Upper lobe of right lung (tissue), 1 donor: ENCODE measurements at places on chromosomes 16 and 17. TPM values are rescaled to one million over a fixed set of nuclear protein-coding genes. Genes with fewer than 3 reads are reported as not detected.

The ABCA9 gene
- 11.1 TPM for total RNA-seq

GRCh38 chr16:31458073-31458843, 1.0 kb upstream of the ARMC5 start:
- peak overlapping the region; percentile 100 for H3K27ac ChIP-seq
- peak; percentile 85 for DNase-seq
- H3K27me3 ChIP-seq: no peaks in the 10 kb centered on the region
- peaks cover 14% of the 10 kb centered on the region for H3K36me3 ChIP-seq
- H3K4me3 ChIP-seq: peak overlapping the region; percentile 94

DNA sequence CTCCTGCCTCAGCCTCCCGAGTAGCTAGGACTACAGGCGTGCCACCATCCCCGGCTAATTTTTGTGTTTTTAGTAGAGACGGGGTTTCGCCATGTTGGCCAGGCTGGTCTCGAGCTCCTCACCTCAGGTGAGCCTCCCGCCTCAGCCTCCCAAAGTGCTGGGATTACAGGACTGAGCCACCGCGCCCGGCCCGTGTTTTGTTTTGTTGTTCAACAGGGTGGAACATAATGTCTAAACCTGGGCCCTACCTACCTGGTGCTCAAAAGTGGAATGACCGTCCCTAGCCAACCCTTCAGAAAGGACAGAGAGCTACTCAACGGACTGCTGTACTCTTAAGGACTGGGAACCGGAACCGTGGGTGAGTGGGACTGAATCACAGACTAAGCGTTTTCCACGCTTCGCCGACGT, 772 bp upstream of the KIF22 start:
- H3K36me3 ChIP-seq: no peaks in the 10 kb centered on the region
- peak; percentile 76 for DNase-seq
- H3K4me1 ChIP-seq: peaks cover 23% of the 10 kb centered on the region
- H3K27ac ChIP-seq: peak overlapping the region; percentile 92
- H3K27me3 ChIP-seq: no peaks in the 10 kb centered on the region
- peak overlapping the region; percentile 93 for H3K4me3 ChIP-seq

DNA sequence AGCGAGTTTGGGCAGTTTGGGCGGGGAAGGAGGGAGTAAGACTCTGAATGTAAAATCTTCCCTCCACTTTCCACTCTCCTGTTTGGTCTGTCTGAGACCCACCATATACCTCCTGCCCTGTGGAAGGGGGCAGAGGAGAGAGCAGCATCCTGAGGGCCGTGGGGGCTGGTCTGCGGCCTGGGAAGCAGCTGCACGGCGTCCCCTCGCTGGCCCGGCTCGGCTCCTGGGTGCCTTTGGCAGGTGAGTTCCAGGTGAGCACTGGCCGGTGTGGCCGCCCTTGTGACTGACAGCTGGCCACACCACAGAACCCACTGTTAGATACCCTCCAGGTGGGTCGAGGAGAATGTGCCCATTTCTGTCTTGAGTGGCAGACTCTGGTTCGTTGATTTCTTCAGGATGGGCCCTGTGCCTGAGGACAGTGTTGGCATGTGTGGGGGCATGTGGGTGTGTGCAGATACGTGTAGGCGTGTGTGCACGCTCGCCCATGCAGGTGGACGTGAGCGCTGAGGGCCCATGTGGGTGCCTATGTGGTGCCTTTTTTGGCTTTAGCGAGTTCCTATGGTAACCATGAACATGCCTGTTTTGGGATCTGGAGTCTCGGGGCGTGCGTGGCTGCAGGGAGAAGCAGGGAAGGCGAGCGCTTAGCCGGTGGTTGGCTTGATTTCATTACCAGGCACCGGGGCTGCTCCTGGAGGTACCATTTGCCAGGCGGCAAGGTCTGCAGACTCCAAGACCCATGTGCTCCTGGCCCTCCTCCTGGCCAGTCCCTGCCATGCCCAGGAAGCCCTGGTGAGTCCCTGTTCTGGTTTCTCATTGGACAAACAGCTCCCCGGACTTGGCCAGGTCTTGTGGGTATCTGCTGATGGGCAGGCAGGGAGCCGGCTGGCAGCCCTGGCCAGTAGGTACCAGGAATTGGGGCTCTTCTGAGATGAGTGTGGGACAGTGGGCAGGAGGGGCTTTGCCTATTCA, 12.4 kb downstream of the RAP1GAP2 start:
- H3K27ac ChIP-seq: no peak overlapping the region
- no peak overlapping the region for H3K4me3 ChIP-seq
- no peak for DNase-seq
- H3K27me3 ChIP-seq: no peaks in the 10 kb centered on the region
- H3K36me3 ChIP-seq: no peaks in the 10 kb centered on the region
- H3K4me1 ChIP-seq: no peaks in the 10 kb centered on the region

DNA sequence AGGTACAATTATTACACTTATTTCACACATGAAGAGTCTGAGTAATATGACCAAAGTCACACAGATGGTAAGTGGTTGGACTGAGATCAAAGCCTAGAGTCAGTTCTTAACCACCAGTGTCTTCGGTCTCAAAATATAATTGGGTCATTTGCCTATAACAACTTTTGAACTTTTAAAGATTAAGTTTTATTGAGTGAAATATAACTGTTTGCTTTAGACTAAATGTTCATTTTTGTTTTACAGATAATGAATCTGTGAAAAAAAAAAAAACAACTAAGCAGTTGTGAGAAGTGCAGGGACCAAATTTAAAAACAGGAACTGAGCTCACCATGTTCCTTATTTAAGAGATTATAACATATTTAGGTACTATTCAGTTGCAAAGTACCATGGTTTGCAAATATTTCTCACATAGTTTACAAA, 150.1 kb downstream of the ITFG1 start:
- H3K27me3 ChIP-seq: no peaks in the 10 kb centered on the region
- H3K36me3 ChIP-seq: peaks cover 4% of the 10 kb centered on the region
- H3K4me3 ChIP-seq: no peak overlapping the region
- H3K27ac ChIP-seq: no peak overlapping the region

DNA sequence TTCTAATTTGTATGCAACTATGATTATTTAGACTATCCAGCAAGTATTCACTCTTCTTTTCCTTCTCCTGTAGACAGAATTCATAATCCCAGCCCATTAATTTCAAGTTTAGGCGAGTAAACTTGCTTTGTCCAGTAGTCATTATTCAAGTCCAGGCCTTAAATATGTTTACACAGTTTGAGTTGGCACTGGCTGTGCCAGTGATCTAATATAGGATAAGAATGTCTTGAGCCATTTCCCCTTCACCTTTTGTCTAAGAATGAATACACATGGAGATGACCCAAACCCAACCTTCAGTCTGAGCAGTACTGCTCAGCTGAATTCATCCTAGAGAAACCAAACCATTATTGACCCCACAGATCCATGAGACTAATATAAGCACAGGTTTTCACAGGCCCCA, 930.4 kb upstream of the CDH8 start:
- no peak for DNase-seq
- H3K4me1 ChIP-seq: no peaks in the 10 kb centered on the region
- H3K36me3 ChIP-seq: no peaks in the 10 kb centered on the region
- no peak overlapping the region for H3K4me3 ChIP-seq
- H3K27me3 ChIP-seq: no peaks in the 10 kb centered on the region
